Stimulated activated CD4-positive, alpha-beta T cell treated with anti-CD3 and anti-CD28 coated beads, TNF-alpha, amount 100 ng/mL, for 1 hour (primary cell): ENCODE measurements at places on chromosomes 7 and 10.
A peak's percentile ranks its signal among the peaks of the same experiment; 100 is the strongest.

GRCh38 chr7:128353189-128353588 is 8.3 kb downstream of the PRRT4 start:
- no peak for DNase-seq

DNA sequence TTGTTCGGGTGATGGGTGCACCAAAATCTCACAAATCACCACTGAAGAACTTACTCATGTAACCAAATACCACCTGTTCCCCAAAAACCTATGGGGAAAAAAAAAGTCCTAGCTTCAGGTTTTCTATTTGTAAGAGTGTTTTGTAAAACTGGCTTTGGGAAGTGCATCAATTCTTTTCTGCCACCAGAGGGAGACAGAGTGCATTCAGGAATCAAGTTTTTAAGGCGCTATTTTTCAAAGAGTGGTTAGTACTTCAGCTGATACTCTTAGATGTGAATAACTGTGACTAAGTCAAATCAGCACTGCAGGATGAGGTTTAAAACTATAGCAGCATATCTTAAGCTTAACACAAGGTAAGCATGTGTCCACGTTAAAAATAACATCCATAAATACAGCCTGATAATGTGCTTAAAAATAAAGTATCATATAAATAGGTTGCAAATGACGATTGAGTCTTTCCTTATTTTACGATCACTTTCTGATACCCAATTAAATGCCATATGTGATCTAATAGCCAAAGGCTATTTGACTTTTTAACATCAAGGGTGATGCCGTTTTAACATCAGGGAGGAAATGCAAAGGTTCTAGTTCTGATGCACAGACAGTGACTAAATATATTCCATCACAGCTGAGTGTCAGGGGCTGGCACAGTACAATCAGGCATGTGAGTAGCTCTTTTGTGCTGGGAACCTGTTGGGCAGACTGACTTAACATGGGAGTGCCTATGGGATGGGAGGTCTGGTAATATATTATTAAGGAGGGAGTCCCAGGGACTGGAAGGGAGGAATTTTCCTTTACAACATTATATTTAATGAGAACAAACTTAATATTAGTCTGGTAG is 10.6 kb upstream of the LYZL2 start:
- DNase-seq: no peak

DNA sequence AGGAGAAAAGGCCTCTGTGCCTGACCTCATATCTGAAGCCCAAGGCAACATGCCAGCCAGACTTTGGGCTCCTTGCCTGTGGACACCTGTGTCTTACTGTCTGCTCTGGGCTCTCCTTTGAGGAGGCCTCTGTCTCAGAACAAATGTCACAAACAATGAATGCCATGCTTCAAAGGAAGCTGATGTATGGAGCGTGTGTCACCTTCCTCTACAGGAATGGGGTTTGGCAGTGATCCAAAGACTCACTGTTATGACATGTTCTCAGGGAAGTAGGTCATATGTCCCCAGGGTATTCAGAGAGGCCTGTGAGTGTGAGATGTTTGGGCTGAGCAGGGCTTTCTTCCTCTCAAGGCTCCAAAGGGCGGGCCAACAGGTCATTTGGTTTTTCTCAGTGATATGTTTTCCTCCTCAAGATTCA is 38.4 kb downstream of the PTPRE start:
- no peak for DNase-seq

- peak; percentile 5 for DNase-seq
These were observed 59.1 kb downstream of the STK32C start for GRCh38 chr10:132248455-132249225.

DNA sequence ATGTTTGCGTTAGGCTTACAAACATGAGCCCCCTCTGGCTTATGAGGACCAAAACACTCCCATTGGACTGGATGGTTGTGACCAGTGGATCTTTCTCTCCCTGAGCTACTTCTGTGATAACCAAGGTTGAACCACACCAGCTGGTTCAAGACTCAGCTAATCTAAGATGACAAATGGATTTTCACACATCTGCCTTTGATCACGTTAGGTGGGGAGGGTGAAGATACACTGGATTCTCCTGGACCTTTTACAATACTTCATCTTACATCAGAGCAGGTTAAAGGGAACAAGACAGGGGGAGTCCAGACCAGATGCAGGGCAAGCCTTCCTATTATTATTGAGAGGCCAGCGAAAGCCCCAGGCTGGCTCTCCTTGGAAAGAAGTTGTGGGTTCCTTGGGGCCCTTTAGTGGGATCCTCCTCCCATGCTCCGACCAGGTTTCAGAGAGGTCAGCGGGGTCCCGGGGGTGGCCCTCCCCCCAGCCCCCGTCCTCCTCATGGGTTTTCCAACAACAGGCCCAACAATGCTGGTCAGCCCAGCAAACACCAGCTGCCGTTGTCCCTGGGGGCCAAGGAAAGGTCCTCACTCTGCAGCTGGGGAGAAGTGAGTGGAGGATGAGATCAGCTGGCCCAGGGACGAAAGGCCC is 2.8 kb downstream of the GFRA1 start:
- no peak for DNase-seq

DNA sequence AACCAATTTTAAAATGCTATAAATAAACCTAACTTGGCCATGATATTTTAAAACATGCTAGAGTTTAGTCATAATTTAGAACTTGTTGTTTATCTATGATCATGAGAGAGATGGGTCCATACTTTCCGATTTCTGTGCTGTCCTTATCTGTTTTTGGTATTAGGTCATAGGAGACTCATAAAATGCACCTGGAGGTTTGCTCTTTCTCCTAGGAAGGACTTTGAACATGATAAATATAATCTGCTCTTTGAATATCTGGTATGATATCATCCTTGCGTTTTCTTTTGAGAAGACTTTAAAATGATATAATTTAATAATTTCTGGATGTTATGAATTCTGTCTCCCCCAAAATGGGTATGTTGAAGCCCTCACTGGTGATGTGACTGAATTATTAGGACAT is 9.0 kb upstream of the ANTXRL start:
- no peak for DNase-seq

DNA sequence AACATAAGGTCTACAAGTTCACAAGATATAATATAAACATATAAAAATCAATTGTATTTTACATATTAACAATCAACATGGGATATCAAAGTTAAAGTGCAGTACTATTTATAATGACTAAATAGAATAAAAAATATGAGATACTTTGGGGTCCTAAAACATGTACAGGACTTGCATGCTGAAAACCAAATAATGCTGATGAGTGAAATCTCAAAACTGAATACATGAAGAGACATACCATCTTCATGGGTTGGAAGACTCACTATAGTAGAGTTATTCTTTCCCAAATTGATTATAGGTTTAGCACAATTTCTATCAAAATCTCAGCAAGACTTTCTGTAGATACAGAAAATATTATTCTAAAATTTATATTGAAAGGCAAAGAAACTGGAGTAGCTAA is 181.5 kb downstream of the LHFPL3 start:
- DNase-seq: no peak

DNA sequence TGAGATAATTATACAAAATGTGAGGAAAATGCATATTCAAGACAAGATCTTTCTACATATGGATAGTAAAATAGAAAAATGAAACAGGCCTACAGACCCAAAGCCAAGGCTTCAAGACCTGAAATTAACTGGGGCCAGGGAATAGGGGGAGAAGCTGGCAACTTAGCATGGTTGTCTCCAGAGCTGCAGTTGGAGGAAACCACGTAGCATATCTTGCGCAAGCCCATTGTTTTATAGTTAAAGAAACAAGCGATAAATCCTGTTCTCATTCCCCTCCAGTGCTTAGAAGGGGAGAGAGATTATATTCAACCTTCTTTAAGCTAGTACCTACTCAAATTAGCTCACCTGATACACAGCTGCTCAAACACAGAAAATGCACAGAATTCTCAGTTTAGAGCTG is 197.1 kb downstream of the SORCS1 start:
- no peak for DNase-seq
